Stimulated activated CD4-positive, alpha-beta T cell treated with anti-CD3 and anti-CD28 coated beads, Interleukin-2, amount 100 ng/mL, for 24 hours (primary cell): ENCODE measurements at places on chromosomes 6 and 20.

DNA sequence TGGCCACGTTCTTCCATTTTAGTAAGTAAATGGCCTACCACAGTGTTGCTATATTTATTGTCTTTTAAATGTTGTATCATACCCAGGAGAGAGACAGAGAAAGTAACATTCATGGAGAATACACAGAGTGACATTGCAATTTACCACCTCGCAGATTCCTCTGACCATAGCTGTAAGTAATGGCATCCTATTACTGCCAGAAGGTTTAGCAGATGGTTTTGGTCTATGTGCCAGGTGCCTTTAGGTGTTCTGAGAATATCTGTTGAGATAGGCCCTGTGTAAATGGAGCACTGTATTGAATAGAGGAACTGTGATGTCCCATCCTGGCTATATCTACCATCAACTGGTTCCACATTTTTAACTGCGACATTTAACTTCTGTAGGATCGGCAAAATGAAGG lies 559.6 kb downstream of the KIF16B start:
- DNase-seq = no peak

- peak; percentile 37 for DNase-seq
Measured at GRCh38 chr20:34268851-34269636, 27.8 kb downstream of the ASIP start.

- DNase-seq = no peak
Measured at GRCh38 chr6:138250513-138251247, 32.4 kb upstream of the PBOV1 start.

DNA sequence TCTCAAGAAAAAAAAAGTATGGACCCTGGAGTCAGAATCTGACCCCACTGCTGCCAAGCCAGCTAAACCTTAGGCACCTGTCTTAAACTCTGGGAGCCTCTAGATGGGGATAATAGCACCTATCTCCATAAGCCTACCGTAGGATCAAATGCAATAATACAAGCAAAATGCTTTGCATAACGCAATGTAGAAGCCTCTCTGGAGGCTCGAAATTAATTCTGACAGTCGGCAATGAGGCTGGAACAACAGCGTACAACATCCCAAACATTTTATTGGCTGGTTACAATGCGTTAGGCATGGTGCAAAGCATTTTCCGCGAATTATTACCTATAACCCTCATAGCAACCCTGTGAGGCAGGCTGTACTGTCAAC lies 521 bp downstream of the CDK5RAP1 start:
- DNase-seq = no peak

GRCh38 chr6:3753228-3753835 lies 1.8 kb upstream of the PXDC1 start:
- DNase-seq = no peak

- DNase-seq = no peak
Measured at GRCh38 chr6:87099472-87099871, 4.6 kb upstream of the CGA start.

DNA sequence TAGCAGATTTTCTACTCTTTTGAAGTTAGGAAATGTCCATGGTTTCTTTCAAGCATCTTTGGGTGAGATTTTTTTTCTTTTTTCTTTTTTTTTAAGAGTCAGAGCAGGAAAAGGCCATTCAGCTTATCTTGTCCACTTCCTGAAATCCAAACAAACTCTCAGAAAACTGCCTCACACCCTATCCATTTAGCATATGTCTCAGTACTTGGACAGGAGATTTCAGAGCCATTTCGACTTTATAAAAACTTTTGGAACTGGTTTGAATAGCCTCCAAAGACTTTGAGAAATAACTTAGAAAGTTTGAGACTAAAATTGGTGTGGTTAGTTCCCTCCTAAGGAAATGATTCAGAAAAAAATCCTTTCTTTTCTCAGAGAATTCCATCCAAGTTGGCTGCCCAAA lies 125.1 kb downstream of the MYLK4 start:
- no peak for DNase-seq

GRCh38 chr6:158977382-158977781 lies 22.6 kb downstream of the RSPH3 start:
- DNase-seq = no peak

DNA sequence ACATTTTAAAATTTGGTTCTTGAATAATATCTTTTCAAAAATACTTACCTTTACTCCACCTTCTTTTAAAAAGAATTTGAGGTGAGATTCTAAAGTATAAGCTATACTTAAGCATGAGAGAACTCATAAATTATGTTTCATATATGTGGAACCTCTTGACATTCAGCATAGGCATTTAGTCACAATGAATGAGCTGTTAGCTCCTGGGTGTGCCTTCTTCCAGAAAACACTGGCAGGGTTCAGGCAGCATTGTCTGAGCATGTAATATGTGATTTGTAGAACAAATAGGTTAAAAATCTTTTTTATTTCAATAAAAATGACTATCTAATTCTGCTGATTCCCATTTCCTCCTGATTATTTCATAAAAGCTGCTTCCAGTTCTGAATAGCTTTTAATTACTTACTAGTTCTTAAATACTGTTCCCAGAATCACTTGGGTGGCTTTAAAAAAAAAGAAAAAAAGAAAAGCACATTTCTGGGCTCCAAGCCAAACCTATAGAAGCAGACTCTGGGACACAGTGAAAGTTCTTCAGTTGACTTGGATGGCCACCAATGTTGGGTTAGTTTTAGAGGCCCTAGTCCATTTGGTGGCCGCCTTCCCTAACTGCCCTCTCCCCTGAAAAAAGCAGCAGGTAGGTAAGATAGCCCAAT lies 20.2 kb downstream of the RNF8 start:
- no peak for DNase-seq

GRCh38 chr6:4668271-4669179 lies 107.7 kb upstream of the CDYL start:
- DNase-seq = no peak

DNA sequence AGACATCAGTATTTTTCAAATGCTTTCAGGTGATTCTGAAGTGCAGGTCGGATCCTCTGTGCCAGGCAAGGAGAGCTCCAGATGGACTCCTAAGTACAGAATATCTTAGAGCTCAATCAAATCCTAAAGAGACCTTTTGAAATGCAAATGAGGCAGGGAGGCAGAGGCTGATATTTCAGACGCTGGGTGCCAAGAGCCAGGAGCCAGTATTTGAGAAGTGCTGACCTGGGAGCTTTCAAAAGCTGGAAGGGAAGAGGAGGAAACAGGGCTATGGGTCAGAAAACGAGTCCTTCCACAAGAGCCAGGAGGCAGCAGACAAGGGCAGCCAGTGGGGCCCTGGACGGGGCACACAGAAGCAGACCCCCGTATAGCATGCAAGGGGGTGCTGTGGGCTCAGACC lies 46.1 kb upstream of the DSN1 start:
- no peak for DNase-seq

DNA sequence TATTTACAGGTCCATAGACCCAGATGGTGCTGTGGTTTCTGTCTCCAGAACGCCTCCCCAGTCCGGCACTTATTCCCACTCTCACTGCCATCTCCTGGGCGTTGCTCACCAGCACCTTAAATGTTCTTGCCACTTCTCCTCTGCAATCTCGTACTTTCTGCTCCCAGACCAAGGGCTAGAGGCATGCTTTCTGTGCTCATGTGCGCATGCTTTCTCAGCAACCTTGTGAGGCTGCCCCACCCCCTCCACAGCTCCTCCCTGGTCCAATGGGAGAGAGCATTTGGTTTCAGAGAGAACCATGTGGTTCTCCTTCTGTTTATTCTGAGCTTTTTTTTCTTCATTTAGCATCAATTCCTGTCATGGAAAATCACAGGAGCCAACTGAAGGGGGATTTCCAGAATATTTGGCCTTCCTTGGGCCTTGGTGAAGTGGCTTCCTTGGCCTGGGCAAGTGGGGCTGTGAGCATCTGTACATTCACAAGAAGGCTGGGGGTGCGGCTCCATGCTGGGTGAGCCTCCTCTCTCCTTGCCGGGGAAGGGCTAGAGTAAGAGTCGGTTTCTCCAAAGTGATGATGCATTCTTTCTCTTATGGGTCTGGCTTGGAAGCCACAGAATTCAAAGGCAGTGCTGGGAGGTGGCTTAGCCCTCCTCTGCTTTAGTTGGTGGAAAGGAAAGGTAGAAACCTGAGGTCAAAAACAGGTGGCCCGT lies 66.6 kb downstream of the PHACTR3 start:
- DNase-seq = no peak

DNA sequence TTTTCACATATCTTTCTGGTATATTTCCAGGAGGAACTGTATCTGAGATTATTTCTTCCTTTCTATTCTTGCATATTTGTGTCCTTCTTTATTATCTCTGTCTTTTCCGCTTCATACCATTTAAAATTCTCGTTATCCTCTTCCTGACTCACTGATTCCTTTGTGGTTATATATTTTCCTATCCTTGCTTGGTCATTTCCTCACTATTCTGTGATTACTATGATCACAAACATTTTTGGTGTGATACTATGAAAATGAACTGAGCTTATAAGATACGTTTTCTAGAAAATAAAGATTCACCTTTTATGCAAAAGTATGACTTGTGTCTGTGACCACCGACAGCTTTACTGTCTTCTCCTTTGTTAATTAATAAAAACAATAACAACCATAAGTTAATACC lies 26.5 kb upstream of the MYCT1 start:
- DNase-seq = no peak

DNA sequence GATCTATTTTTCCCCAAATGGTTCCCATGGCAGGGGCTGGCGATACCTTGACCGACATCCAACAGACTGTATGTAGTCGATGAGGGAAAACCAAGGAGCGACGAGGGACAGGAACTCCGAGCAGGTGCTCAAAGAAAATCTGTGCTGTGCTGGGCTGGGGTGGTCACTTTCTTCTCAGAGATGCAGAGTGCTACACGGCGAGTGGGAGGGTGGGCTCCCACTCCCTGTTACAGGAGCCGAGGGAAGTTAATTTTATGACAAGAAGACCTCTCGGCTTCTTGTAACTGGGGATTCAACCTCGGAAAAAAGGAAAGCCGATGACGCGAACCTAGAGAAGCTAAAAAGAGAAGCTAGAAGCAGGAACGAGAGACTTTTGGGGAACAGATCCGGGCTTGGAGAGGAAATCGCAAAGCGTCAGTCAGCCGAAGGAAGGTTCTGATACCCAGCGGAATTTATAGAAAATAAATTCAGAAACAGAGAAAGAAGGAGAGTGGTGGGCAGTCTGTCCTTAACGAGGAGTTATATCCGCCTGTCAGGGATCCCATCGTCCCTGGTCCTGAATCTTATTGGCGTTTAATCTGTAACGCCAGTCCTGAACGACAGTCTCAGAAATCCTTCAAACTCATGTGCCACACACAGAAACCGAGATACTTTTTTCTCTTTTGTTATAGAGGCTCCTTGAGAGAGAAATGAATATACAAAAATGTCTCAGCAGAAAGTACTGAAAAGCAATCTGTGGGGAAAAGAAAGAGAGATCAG lies 84.6 kb upstream of the ZNF322 start:
- DNase-seq = no peak

GRCh38 chr20:22904386-22904785 lies 130.7 kb upstream of the SSTR4 start:
- no peak for DNase-seq

DNA sequence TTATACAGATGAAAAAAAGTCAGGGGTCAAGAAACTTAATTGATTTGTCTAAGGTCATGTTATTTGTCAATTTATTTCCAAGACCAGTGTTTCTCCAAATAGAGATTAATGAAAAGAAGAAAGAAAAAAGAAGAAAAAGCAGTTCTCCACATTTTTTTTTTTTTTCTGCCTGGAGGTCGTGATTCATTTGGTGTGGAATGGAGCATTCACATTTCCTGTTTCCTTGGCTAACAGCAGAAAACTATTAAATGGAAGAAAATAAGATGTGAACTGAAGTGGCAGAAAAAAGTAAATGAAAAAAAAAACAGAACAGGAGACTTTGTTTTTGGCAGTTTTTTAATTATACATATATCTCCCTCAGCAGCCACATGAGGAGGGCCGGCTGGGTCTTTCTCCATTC lies 470.8 kb upstream of the ZNF337 start:
- DNase-seq = no peak

DNA sequence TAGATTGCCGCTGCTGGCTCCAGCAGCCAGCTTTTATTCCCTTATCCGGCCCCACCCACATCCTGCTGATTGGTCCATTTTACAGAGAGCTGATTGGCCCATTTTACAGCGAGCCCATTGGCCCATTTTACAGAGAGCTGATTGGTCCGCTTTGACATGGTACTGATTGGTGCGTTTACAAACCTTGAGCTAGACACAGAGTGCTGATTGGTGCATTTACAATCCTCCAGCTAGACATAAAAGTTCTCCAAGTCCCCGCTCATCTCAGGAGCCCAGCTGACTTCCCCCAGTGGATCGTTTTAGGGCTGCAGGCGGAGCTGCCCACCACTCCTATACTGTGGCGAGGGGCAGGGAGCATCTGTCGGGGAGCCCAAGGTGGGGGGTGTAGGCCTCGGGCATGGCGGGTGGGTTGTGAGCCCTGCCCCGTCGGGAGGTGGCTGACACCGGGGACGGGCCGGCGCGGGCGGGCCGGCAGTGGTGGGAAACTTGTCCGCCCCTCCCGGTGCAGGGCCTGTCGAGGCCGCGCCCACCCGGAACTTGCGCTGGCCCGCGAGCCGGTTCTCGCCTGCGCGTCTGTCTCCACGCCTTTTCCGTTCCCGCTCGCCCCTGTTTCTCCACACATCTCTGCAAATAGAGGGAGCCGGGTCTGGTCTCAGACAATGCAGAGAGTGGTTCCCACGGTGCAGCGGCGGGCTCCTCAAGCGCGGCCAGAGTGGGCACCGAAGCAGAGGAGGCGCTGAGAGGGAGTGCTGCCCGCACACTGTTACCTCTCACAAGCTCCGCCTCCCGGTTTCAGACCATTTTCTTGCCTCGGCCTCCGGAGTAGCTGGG lies 86.1 kb upstream of the STMND1 start:
- peak; percentile 28 for DNase-seq
